ENCODE measurements at places on chromosomes 2 and 18.
A peak's percentile ranks its signal among the peaks of the same experiment; 100 is the strongest.

DNA sequence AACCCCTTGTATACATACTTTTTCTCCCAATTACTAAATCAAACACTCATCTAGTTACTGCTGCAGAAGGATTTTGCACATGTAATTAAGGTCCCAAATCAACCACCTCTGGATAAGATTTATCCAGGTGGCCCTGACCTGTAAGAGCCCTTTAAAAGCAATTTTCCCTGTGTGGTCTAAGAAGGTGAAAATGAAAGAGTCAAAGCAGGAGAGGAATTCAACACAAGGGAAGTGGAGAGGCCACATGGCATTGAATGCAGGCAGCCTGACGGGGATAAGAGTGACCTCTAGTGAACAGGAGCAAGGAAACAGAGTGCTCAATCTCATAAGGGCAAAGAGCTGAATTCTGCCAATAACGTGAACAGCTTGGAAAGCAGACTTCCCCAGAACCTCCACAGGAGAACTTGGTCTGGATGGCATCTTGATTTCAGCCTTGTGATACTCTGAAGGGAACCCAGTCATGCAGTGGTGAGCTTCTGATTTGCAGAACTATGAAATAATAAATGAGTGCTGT is 27.2 kb downstream of the PPP3R1 start:
- DNase-seq, result peak; percentile 11

DNA sequence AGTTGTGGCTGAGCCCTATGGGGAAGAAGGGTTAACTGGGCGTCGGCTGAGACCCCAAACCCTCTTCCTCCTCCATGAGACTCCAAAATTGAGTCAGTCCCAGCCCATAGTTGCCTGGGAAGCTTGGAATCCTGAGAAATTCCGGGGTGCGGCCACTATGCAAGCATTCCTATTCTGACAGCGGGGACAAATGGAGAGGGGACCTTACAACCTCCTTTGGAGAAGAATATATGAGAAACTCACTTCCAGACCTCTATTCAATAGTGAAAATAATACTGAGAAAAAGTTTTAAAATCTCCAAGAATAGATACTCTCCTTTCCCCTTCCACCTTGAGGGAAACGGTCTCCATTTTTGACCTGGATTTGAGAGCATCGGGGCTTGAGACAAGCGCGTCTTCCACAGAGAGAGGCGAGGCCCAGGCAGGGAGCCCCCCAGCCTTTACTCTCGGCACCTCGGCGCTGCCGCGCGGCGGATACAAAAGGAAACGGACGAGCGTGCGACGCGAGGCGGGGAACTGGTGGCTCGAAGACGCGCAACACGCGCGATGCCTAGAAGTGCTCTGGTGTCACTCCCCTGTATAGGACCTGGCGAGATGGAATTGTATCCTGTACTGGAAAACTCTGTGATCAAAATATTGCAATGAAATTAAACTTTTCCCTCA is 11.1 kb downstream of the NR4A2 start:
- DNase-seq, result peak; percentile 31

GRCh38 chr18:70464343-70465114 is 175.7 kb downstream of the SOCS6 start:
- DNase-seq, result peak; percentile 14

DNA sequence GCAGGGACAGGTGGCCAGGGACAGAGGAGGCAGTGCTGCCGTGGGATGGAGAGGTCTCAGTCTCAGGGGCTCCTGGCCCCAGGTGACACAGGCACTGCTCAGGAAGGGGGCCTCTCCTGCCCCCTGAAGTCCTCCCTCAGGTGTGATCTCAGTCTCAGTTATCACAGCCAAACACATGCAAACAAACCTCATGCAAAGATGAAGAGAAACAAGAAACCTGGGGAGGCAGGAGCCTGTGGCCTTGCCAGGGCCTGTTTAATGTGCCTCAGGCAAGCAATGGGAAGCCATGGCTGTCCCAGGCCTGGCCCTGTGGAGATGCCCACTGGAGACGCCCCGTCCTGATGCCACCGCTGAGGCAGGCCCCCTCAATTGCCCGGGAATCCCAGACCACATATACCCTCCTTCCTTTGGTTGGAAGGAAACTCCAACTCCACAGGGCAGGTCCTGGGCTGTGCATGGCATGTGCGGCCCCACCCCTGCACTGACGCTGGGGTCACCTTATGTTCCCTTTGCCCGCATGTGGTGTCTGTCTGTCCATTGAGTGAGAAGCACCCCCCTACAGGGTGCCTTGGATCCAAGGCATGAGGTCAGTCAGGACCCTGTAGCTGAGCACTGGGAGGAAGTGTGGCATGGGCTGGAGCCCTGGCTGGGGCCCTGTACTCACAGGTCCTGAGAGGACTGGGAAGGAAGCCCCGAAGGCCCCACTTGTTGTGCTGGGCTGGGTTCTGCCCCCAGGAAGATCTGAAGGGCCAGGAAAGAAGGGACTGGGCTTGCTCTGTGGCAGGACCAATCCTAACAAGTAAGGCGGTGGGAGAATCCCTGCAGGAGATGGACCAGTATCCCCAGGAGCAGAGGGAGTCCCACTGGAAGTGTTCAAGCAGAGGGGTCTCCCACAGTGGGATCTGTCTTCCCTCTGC is 68.8 kb upstream of the RAB6C start:
- DNase-seq, result no peak

DNA sequence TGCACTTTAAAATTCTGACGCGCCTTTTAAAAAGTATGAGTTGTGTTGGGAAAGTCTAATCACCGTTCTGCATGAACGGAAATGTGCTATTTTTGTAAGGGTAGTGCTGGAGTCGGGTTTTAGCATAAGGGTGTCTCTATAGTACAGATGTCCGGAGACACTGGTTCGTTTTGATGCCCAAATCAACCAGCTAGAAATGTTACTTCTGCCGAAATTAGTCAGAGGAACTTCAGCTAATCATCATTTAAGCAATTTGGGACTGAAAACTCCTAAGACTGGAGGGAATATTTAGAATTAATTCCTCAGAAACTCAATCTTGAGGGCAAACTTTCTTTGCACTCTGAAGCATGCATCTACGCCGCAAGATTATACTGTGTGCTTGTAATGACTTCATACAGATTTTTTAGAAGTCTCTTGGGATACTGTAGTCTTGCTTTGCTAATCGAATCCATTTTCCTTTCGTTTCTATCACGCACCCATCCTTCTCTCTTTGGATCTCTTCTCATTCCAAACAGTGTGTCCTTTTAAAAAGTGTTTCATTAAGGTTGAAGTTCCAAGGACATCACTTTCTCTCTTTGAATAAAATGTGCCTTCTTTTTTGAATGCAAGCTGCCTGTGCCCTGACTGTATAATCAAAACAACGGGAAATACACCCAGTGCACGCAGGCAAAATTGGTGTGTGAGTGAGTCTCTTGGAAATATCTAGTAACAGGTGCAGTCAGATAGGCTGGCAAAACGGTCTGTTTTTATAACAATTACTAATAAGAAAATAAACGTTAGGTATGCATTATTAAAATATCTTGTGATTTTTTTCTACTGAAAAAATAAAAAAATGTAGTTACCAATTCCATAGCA is 270.9 kb upstream of the TCF4 start:
- no peak for DNase-seq

GRCh38 chr2:130743278-130743677 is 12.1 kb upstream of the AMER3 start:
- DNase-seq, result no peak

All from stimulated activated CD4-positive, alpha-beta T cell treated with anti-CD3 and anti-CD28 coated beads, Interleukin-4, amount 100 ng/mL, for 24 hours (primary cell).